Ascending aorta (tissue), 2 donors: ENCODE measurements at places on chromosomes 6 and 20.

- DNase-seq: peak; percentile 64
These were observed 11.8 kb downstream of the RPS6KA2 start for GRCh38 chr6:166615059-166615770.

- DNase-seq: no peak
These were observed 2.3 kb downstream of the SIRPA start for GRCh38 chr20:1897541-1897940.

GRCh38 chr6:139053382-139053781 is 24.8 kb downstream of the ABRACL start:
- no peak for DNase-seq

GRCh38 chr20:5714261-5715041 is 35.8 kb upstream of the SHLD1 start:
- DNase-seq: no peak

- DNase-seq: peak; percentile 27
These were observed 63.1 kb downstream of the GMPR start for GRCh38 chr6:16301511-16301910.

- DNase-seq: no peak
These were observed 8.9 kb downstream of the ARHGAP40 start for GRCh38 chr20:38610521-38610920.

- DNase-seq: no peak
These were observed 508 bp upstream of the METTL24 start for GRCh38 chr6:110358553-110359160.

DNA sequence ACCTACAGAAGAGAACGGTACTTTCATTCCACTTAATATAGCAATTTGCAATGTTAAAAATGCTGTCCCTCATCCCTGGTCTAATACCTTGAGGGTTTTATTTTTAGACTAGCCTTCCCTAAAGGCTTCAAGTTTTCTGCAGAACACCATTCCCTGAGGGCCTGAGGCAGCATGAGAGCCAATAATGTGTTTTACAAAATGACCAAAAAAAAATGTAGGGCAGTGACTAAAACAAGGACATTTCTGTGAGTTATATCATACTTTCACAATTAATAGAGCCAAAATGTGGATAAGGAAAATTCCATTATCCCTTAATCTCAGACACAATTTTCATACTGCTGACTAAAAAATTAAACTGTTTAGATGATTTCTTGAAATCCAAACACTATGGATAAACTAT is 22.7 kb downstream of the GPR63 start:
- no peak for DNase-seq

DNA sequence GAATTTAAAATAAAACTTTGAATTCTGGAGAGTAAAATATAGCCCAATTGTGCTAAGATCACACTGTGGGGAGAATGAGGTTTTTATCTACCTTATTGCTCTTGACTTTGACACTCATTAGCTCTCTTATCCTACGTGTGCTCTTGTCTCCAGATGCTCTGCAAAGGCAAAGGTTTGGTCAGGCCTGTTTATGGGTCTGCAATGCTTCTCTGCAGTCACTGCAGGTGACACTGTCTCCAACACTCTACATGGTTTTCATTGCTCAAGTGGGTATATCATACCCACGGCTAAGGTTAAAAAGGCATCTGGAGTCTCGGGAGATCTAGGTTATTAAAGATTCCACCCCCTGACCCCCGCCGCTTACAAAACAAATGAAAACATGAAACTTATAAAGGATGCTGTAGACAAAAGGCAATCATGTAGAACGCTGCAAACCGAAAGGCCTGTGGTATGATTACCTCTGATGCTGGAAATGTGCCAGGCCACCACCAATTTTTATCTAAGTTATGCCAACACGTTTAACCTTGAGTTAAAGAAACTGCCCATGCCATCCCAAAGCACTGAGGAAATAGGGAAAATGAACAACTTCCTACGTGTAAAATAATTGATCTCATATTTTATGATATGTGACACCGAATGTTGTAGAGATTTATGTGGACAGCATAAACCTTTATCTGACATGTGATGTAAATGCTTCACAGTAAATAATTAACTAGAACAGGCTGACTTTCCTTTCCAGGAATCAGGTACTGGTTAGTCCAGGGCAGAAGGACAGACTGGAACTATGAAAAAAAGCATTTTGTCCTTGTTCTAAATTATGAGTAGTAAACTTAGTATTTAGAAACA is 238.2 kb upstream of the NOX3 start:
- DNase-seq: no peak

- no peak for DNase-seq
These were observed 106.3 kb downstream of the NKAIN2 start for GRCh38 chr6:123909989-123910388.

GRCh38 chr6:39496456-39496855 is 174.0 kb upstream of the KCNK16 start:
- no peak for DNase-seq

DNA sequence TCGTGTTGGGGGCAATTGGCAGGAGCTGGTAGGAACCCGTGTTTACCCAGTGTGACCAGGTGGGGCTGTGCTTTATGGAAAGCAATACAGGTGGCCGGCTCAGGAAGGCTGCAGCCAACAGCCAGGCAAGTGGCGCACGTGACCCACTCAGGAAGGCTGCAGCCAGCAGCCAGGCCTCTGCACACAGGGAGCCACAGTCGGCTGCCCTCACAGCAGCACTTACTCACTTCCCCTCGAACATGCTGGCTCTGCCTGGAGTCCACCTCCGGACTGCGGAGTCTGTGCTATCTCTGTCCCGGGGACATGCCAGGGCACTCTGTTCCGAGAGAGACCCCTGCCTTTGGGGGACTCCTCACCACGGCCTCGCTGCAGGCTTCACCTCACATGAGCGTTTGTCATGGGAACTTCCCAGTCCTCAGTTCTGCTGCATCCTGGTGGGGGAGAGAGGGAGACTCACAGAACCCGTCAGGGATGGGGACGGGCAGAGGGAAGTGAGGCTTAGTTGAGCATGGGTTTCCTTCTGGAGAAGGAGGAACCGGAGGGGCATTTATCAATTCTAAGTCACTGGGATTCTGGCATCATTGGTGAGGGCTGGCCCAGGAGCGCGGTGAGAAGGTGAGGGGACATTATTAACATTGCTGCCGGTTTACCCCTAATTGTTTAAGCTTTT is 76.8 kb downstream of the TTLL2 start:
- no peak for DNase-seq

DNA sequence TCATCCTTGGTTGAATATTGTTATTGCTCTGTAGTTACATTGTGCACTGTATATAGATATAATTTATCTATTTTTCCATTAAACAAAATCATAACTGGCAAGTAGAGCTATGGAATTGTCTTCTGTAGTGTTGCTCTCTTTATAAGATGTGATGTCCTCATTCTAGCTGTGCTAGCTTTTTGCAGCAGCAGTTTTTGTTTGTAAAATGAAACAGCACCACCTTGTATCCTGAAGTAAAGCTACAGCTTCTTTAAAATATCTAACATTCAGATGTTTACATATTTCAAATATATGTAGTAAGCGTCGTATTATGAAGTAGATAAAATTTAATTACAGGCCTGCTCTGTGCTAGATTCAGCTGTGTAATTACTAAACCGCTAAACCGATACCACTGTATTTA is 328.8 kb upstream of the MANEA start:
- DNase-seq: no peak
